ENCODE measurements at places on chromosomes 16 and 17.

GRCh38 chr17:42485680-42486079, 27.0 kb downstream of the ATP6V0A1 start:
- no peak for DNase-seq

DNA sequence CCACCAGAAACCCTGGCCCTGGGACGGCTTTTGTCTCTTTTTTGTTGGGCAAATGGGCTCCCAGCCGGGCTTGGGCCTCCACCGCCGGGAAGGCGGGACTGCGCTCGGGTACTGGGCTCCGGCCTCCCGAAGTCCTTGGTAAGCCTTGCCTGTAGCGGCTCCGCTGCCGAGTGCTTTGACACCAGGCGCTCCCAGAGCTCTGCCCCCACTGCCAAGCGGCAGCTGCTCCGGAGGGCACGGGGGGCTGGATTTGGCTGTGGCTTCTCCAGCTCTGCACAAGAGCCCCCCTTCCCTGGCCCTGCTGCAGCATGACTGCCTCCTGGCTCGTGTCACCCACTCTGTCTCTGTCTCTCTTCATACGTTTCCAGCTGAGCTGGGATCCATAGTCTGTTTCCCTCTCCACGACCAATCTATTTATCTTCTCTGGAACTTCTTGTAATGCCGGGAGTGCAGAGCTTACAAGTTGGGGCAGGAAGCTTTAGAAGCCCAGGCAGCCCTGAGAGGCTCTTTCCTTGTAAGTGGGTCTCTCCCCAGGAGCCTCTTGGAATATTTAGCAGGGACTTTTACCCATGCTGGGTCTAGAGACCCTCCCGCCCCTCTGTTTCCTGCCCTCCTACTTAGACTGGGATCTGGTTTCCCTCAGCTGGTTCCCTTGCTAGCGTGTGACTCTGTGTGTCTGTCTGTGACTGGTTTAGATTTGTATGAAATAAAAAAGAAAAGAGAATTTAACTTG, 246.9 kb upstream of the GSE1 start:
- DNase-seq, result peak; percentile 57

GRCh38 chr16:80924372-80924978, 82.2 kb downstream of the CMC2 start:
- DNase-seq, result no peak

GRCh38 chr17:43881181-43881580, 26.2 kb downstream of the MPP2 start:
- DNase-seq, result no peak

- no peak for DNase-seq
These were observed 4.1 kb upstream of the GFAP start for GRCh38 chr17:44919411-44919810.

DNA sequence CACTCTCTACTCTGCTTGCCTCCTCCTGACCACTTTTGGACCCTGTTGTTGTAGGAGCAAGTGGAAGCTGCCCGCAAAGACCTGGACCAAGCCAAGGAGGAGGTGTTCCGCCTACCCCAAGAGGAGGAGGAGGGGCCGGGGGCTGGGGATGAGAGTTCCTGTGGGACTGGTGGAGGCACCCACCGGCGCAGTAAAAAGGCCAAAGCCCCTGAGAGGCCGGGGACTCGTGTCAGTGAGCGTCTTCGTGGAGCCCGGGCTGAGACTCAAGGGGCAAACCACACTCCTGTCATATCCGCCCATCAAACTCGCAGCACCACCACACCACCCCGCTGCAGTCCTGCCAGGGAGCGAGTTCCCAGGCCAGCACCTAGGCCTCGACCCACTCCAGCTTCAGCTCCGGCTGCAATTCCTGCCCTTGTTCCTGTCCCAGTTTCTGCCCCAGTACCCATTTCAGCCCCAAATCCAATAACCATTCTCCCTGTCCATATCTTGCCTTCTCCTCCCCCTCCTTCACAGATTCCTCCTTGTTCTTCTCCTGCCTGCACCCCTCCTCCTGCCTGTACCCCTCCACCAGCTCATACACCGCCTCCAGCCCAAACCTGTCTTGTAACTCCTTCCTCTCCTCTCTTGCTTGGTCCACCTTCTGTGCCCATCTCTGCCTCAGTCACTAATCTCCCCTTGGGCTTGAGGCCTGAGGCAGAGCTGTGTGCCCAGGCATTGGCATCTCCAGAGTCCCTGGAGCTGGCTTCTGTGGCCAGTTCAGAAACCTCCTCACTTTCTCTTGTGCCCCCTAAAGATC, 11.0 kb upstream of the PHKG2 start:
- no peak for DNase-seq

DNA sequence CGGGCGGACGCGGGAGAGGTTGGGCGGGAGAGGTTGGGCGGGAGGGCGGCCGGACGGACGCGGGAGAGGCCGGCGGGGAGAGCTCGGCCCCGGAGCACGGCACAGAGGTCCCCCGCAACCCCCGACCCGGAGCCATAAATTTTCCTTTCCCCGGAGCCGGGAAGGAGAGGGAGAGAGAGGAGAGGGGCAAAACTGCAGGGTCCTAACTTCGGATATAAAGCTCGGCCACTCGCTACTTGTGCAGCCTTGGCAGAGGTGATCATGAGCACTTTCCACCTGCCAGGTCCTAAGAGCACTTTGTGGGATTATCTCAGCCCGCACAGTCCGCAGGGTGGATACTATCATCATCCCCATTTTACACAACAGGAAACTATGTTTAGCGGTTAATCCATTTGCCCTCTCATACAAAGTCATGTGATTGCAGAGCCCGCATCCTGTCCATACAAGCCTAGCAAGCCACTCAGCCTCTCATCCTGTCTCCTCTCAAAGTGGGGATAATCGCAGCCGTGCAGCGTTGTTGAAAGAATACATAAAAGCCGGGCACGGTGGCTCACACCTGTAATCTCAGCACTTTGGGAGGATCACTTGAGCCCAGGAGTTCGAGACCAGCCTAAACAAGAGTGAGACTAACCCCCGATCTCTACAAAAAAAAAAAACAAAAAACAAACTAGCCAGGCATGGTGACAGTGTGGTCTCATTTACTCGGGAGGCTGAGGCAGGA, 780 bp upstream of the DCAKD start:
- DNase-seq, result peak; percentile 63

DNA sequence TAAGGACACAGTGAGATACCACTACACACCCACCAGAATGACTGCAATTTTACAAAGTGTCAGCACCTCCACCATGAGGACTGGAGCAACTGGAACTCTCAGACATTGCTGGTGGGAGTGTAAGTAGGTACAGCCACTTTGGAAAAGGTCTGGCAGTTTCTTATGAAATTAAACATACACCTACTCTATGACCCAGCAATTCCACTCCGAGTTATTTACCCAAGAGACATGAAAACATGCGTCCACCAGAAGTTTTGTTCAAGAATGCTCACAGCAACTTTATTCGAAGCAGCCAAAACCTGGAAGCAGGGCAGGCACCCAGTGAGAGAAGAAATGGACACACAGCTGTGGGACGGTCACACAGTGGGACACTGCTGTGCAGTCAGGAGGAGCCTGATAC, 384.0 kb downstream of the SOX9 start:
- no peak for DNase-seq

- DNase-seq, result no peak
These were observed 2274.7 kb downstream of the TP53TG3F start for GRCh38 chr16:35733971-35734702.

GRCh38 chr16:29790949-29791844, 646 bp downstream of the KIF22 start:
- peak; percentile 25 for DNase-seq

DNA sequence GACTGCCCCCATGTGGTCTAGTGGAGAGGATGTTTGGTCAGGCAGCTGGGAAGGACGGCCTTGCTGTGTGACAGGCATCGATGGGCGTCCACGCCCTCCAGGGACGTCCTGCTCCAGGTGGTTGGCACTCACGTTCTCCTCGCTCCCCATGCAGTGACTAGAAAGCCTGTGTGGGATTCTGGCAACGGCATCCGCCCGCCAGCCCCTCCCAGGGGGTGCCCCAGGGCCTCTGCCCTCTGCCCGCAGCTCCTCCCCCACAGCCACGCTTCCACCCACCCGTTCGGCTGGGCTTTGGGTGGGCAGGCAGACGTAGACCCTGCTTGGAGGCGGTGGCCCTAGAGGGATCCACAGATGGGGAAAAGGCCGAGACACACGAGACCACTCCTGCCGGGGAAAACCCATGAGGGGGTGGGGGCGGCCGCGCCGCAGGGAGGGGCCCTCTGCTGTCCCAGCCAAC, 4.7 kb upstream of the IL17C start:
- DNase-seq, result no peak

DNA sequence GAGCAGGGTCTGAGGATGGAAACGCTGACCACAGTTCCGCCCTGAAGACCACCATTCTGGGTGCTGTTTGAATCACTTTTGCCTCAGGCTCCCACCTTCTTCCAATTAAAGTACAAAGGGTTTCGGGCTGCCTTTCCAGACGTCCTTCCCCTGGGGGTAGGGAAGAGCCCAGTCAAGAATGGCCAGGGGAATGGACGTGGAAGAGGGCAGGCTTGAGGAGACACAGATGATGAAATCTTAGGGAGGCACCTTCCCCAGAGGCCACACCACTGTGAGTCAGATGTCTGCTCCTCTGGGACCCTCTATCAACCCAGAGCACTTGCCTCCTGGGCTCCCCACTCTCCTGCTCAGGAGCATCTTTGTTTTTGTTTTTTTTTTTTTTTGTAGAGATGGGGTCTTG, 27.5 kb upstream of the MTSS2 start:
- DNase-seq, result no peak

GRCh38 chr17:60851181-60851580, 173.5 kb downstream of the BCAS3 start:
- no peak for DNase-seq

All from NCI-H1105 treated with DMSO at 0.1 percent for 48 hours (cell line).